Suprapubic skin (tissue), 4 donors: ENCODE measurements at places on chromosomes 12 and 14. TPM values are rescaled to one million over a fixed set of nuclear protein-coding genes. Genes with fewer than 3 reads are reported as not detected.

DNA sequence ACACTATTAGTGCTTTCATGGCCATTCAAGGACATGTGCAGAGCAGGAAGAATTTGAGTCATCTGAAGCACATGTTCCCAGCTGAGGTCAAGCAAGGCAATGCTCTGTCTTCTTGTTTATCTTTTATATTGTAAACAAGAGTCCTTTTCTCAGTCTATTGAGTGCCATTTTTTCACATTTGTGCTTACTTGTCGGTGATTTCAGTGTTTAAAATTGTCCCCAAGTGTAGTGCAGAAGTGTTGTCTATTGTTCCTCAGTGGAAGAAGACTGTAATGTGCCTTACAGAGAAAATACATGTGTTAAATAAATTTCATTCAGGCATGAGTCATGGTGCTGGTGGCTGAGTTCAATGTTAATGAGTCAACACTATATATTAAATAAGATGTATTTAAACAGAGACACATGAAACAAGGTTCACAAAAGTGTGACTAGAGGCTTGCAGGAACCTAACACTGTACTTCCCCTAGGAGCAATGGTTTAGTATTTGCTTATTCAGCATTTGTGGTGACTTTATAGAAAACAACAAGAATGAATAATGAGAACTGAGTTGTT is 391.1 kb downstream of the LRIG3 start:
- DNase-seq, result no peak

DNA sequence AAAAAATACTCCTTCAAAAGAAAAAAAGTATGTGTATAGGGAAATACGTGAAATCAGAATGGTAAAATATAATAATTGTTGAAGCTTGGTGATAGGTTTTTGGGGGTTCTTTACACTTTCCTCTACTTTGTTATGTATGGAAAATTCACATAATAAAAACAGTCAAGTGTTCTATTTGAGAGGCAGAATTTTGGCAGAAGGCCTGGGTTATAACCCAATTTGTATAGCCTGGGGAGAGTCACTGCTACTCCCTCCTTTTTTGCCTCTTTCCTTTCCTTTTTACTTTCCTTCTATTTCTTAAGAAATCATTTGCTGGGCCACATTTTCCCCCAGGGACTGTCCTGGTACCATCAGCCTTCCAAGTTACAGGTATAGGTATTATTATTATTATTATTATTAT is 105.7 kb downstream of the CRADD start:
- no peak for DNase-seq

- DNase-seq, result no peak
Measured at GRCh38 chr12:93583627-93584392, 11.3 kb downstream of the SOCS2 start.

DNA sequence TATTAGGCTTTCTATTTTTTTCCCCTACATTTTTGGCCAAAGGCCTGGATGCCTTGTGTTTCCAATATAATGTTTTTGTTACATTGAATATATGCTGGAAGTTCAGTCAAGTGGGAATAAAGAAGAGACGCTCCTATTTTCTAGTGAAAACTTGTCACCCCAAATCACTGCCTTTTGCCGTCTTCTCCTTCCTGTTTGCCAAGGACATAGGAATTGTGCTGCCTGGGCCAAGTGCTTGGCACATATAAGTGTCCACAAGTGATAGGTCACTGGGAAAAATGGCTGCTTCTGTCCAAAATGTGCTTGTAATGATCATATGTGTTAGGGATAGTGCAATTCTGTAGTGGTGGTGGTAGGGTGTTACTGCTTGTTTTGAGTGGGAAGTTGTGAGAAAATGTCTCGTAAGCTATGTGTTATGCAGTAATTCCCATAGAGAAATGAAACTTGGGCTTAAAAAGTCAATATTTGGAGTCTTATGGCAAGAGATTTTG is 11.6 kb upstream of the KCNJ8 start:
- no peak for DNase-seq

- DNase-seq, result no peak
Measured at GRCh38 chr12:102745971-102746600, 171.0 kb downstream of the PAH start.

GRCh38 chr12:106753526-106753925 is 21.0 kb upstream of the RIC8B start:
- DNase-seq, result no peak

DNA sequence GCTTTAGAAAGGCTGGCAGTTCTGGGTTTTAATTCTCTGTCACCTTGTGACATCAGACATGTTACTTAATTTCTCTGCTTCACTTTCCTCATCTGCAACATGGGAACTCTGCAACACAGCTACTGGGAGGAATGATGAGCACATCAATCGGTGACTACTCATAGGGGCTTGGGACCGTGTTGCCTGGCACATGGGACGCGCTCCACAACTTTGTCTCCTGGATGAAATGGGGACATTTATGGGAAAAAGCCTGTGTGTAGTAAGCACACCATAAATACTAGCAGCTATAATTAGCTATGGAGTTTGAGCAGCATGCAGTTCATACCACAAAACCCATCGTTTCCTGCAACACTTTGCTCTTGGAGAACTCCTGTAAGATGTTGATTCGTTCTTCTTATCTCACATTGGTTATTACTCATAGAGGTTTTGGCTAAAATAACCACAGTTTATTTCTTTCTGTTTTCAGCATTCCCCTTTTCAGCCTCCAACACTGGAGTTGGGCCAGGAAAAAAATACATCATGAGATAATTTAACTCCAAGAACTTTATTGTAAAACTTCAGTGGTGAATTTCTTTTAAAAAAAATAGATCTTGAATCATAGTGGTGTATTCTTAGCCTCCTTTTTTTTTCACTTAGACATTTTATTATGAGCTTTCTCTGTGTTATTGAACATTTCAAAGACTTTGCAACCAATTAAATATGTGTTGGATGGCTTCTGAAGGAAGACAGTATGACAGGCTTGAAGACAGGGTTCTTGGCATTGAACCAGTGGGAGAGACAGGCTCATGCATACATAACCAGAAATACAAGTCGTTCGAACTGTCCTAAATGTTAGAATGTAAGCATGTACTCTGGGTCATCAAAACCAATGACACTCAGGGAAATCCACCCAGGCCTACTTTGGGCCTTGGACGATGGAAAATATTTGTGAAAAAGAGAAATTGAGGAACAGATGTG is 72.7 kb downstream of the RIN3 start:
- DNase-seq, result no peak

GRCh38 chr14:67853715-67854114 is 34.1 kb downstream of the RAD51B start:
- DNase-seq, result no peak

GRCh38 chr14:95210699-95211098 is 53.4 kb upstream of the DICER1 start:
- no peak for DNase-seq

GRCh38 chr12:41743835-41744234 is 400.8 kb downstream of the GXYLT1 start:
- no peak for DNase-seq

DNA sequence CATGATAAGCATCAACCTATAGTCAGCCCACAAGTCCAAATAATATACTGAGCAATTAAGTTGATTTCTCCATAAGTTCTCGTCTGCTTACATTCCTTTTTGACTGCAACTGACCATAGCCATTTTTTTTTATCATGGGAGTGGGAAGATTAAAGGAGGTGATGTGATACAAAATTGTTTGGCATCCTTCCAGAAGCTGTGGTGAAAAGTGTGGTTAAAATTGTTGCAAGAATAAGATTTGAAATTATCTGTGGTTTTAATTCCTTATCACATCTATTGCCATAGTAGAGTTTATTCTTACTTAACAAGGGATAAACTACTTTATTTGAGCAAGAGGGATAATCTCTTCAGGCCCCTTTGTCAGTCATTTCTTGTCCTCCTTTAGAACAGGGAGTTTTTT is 50.7 kb downstream of the LIN52 start:
- DNase-seq, result no peak

DNA sequence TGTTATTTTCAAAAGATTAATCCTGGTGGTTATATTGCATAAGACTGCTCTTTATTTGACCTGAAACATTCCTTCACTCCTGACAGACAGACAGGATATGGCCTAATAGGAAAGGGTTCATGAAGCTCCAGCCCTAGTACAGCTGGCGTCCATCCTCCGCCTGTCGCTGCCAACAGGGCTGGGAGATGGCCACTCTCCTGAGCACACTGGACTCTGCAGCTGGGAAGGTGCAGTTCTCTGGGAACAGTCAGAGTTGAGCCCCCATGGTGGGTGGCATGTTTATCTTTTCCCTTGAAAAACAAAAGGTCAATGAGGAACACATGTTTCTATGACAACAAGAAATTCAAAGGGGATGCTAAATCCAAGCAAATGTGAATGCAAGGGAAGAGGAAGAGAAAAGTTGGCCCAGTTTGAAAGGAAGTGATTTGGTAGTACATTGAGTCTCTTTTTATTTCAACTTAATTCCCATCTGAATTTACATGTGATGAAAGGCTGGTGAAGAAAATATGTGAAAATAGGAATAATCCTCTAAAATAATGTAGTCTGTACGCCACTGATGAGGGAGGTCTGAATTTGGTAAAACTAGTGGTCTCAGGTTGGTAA is 89.9 kb upstream of the DCN start:
- peak; percentile 73 for DNase-seq

- DNase-seq, result no peak
Measured at GRCh38 chr14:83300476-83301064, 1766.9 kb upstream of the SEL1L start.

DNA sequence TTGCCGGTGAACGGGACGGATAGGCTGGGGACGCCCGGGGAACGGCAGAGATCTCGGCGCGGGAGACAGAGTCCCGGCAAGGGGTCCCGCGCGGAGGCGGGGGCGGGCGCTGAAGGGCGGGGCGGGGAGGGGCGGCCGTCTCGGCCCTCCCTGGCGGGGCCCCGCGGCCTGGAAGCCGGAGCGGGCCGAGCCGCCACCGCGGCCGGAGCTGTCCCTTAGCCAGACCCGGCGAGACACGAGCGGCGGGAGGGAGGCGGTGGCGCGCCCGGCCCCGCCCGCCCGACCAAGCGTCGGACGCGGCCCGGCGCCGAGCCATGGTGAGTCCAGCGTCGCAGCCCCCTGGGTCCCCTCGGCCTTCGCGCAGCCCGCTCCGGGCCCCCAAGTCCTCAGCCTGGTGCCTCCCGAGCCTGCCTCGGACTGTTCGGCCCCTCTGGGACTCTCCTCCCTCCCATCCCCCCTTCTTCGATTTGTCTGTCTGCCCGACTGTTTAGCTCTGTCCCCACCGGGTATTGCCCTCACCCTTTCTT is at the start of gene ARHGEF40:
Gene ARHGEF40 (plus strand): TSS at position 222 of the 527 bp plus-strand sequence. CDS start 93 bp downstream, at position 315.
- DNase-seq, result no peak

GRCh38 chr12:23760495-23760894 is 189.0 kb downstream of the SOX5 start:
- no peak for DNase-seq

DNA sequence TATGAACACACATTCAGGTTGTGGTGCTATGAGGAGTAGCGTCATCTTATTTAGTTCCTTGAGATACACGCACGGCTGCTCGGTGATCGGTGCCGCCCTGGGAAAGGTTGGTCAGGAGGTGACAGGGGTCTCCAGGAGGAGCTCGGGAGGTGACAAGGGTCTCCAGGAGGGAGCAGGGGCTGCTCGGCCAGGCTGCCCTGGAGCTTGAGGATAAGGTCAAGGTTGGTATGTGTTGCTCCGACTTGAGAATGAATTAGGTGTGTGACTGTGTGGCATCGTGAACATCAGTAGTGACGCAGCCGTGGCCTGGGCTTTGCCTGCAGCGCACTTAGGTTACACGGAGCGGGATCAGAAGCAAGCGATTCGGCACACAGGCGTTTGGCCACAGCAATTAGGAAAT is 36.2 kb downstream of the CCDC92 start:
- DNase-seq, result no peak

DNA sequence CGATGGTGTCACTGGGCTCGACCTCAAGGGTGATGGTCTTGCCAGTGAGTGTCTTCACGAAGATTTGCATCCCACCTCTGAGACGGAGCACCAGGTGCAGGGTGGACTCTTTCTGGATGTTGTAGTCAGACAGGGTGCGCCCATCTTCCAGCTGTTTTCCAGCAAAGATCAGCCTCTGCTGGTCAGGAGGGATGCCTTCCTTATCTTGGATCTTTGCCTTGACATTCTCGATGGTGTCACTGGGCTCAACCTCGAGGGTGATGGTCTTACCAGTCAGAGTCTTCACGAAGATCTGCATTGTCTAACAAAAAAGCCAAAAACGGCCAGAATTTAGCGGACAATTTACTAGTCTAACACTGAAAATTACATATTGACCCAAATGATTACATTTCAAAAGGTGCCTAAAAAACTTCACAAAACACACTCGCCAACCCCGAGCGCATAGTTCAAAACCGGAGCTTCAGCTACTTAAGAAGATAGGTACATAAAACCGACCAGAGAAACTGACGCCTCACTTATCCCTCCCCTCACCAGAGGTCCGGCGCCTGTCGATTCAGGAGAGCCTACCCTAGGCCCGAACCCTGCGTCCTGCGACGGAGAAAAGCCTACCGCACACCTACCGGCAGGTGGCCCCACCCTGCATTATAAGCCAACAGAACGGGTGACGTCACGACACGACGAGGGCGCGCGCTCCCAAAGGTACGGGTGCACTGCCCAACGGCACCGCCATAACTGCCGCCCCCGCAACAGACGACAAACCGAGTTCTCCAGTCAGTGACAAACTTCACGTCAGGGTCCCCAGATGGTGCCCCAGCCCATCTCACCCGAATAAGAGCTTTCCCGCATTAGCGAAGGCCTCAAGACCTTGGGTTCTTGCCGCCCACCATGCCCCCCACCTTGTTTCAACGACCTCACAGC is 717 bp downstream of the UBC start:
- peak; percentile 92 for DNase-seq

DNA sequence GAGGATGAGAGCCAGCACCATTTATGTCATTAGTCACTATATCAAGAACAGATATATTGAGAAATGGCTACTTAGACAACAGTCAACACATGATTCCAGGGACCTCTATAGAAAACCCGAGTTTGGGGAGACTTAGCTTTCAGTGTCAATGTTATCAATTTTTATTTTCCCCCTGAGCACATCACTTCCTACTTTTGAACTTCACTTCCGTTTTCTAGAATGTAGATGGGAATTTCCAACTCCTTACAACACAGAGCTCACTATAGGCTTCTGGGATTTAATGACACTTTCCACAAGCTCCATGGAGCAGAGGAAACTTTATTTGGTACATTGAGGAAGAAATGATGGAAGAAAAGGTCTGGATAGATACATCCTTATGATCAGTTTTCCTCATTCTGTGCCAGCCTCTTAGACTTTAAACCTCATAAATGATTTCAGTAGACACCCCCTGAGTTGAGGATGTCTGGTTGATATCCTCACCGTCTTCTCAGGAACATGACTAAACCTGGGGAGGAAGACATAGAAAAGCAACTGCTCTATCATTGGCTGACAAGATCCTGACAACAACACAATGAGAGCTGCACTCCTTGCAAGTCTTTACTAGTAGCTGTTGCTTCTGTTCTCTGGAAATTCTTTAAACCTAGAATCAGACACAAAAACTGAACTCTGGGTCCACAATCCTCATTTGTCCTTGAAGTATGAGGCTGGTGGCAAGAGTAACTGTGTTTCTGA is 449.4 kb upstream of the OR4E1 start:
- no peak for DNase-seq

The ADAMTS20 gene
- not detected for total RNA-seq

The TAS2R46 gene
- 2.0 TPM for total RNA-seq

The CCDC184 gene
- 0.19 TPM for total RNA-seq

The ASIC1 gene
- 0.59 TPM for total RNA-seq

The PTPN11 gene
- total RNA-seq, result 62.7 TPM

The ADCY4 gene
- total RNA-seq, result 23.4 TPM

The SPIC gene
- total RNA-seq, result not detected

The IGFBP6 gene
- total RNA-seq, result 97.0 TPM

The TAS2R10 gene
- 0.68 TPM for total RNA-seq

The L2HGDH gene
- 11.0 TPM for total RNA-seq

The DLK1 gene
- total RNA-seq, result not detected
